ENCODE measurements at places on chromosomes 1 and 21.

DNA sequence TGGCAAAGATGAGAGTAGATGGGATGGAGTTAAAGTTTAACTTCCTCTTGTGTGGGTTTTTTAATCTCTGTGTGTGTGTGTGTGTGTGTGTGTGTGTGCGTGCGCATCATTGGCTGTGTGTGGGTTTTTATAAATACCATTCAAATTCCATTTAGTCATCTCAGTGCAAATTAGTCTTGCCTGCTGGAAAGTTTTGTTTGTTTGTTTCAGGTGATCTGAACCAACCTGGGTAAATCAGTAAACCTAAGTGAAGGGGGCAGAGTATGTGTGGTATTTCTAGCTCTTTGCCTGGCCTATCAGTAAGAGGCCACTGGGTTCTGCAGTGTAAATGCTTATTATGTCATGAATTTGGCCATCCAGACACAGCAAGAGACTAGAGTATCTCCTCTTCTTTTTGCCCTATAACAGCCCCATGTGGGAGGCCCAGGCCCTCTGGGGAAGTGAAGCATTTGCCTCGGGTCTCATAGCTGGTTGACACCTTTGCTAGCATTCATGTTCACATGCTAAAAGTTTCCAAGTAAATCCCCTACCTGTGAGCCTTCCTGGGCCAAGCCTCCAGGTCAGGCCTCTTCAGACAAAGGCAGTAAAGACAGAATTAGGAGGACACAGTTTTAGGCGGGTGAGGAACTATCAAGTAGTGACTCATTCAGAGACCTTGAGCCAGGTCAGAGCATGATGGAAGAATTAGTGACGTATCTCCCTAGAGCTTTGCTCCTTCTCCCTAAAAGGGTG is 14.7 kb downstream of the INTS3 start:
- no peak for DNase-seq

DNA sequence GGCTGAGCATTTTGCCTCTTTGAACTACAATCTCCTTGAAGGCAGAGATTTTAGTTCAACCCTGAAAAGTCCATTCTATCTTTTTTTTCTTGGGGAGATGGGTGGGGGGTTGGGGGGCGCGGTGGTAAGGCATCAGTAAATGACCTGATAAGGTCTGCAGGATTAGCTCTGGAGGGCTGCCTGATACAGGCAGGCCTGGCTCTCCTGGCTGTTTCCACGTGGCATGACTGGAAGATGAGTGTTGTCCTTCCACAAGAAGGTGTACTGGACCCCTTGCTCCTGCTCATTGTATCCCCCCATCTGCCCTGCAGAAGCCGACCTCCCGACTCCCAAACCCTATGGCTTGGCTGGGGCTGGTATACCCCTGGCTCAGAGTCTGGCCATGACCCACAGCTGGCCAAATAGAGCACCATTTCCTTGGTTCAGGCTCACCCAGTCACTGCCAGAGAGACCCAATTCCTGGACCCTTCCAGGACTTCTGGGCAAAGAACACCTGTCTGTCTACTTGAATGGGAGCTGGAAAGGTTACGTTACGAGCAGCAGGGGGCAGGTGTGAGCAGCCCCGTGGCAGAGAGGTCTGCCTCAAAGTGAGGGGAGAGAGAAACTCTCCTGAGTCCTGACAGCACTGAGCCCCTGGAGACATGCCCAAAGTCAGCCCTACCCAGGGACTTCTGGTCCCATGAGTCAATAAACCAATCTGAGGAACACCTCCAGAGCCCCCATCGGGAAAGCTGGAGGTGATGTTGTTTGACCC is 17.0 kb downstream of the DHRS3 start:
- DNase-seq, result no peak

DNA sequence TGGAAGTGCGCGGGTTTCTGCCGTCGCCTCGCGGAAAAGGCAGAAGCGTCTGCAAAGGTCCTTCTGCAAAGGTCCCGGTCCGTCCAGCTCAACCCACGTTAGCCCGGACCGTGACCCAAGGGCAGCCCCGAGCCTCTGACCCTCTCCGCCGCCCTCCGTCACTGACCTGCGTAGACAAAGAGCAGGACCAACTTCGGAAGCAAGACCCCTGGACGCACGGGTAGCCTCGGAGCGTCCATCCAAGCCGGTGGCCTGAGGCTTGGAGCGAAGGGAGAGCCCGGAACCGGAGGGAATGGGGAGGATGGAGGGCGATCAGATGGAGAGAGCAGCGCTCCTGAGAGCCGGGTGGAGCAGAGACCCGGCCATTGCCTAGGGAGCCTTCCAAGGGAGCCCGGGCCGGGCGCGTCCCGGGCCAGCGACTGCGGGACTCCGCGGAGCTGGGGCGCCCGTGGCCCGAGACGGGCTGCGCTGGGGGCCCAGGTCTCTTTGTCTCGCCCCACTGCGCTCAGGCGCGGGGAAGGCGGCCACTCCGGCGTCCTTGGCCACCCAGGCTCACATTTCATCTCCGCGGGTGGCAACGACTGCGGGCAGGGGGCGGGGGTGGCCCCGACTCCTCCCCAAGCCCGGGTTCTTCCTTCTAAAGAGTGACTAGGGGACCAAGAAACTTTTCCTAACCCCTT is at the start of gene CYYR1:
Gene CYYR1 (minus strand): TSS at position 585 of the 680 bp plus-strand sequence. CDS start 346 bp downstream, at position 239.
- DNase-seq, result no peak

DNA sequence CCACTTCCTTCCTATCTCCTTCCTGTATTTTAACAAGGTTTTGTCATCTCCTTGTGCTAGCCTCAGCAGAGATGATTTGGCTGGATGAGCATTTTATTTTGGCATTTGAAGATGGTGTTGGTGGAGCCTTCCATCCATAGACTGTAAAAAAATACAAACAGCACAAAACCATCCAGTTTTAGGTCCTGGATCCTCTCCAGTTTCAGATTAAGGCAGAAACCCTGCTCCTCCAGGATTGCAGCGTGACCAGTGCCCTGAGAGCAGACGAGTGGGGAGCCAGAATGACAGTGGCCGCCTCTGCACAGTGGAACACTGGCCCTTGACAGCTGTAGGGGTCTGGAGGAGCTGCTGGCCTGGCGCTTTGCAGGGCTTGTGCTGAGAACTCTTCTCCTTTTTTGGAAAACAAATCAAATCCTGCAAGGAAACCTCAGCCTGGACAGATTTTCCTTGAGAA is 72.2 kb upstream of the GADD45A start:
- DNase-seq, result no peak

DNA sequence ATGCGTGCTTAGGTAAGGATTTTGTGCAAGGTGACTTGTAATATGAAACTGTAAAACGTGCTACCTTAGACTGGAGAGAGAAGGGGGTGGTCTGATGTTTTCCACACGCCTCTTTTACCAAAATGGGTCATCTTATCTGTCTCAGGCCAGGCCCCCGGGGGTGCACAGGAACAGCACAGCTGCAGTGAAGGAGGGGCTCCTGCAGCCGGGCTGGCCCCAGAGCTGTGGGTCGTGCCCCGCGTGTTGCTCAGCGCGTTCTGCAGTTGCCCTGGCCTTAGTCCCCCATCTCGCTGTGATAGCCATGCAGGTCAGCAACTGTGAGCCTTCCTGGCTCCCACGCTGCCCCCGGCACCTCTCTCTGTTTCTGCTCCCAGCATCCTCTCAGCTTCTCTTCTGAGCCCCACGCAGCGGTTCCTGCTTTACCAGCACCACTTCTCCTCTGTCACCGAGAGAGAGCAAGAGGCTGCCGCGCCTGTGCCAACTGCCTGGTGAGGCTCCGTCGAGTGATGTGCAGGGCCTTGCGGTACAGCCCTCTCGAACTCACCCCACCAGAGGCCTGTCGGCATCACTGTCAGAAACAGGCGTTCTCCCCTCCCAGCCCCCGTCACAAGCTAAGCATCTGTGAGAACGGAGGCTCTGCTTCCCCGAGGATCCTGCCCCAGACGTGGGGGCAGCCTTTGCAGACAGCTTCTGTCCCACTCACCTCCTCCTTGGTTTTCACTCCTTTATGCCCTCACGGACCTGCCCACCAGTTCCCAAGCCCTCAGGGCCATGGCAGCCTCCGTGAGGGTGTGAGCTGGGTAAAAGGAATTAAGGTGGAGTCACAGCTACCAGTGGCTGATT is 73.3 kb downstream of the ADARB1 start:
- no peak for DNase-seq

- DNase-seq, result no peak
Measured at GRCh38 chr1:58885998-58886397, 102.2 kb upstream of the JUN start.
